Cardiac muscle cell (in vitro differentiated cells and primary cell): ENCODE measurements at places on chromosomes 5 and 9. TPM values are rescaled to one million over a fixed set of nuclear protein-coding genes. Genes with fewer than 3 reads are reported as not detected.

GRCh38 chr5:92923885-92924284, 657.1 kb downstream of the NR2F1-AS1 start:
- H3K36me3 ChIP-seq: no peaks in the 10 kb centered on the region
- no peaks in the 10 kb centered on the region for H3K4me1 ChIP-seq
- no peak overlapping the region for H3K4me3 ChIP-seq
- H3K27me3 ChIP-seq: peaks cover 92% of the 10 kb centered on the region
- DNase-seq: no peak

The SH2D3C gene
- 3.5 and 9.9 TPM in 2 replicates for total RNA-seq

DNA sequence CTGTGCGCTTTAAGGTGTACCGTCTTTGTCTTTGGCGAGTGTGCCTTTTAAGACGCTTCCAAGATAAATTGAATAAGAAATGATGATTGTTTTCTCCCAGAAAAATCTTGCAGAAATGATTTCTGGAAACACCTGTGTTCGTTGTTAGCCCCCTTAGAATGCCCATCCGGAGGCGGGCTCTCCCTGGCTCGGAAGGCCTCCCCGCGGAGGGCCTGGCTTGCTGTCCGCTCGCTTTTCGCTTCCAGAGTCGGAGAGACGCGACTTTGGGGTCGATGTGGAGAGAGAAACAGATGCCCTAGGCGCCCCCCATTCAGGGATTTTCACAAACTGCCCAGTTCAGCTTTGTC, 23.9 kb downstream of the LECT2 start:
- no peaks in the 10 kb centered on the region for H3K4me1 ChIP-seq
- H3K27me3 ChIP-seq: peaks cover 88% of the 10 kb centered on the region
- H3K36me3 ChIP-seq: no peaks in the 10 kb centered on the region
- no peak overlapping the region for H3K27ac ChIP-seq

GRCh38 chr5:151180291-151180690, 22.7 kb upstream of the ANXA6 start:
- DNase-seq: no peak
- H3K4me3 ChIP-seq: no peak overlapping the region
- no peaks in the 10 kb centered on the region for H3K27me3 ChIP-seq

GRCh38 chr5:14450018-14450524, 131.5 kb upstream of the OTULINL start:
- no peak overlapping the region for H3K27ac ChIP-seq
- DNase-seq: no peak
- no peaks in the 10 kb centered on the region for H3K27me3 ChIP-seq
- peaks cover 16% of the 10 kb centered on the region for H3K4me1 ChIP-seq
- no peak overlapping the region for H3K4me3 ChIP-seq

DNA sequence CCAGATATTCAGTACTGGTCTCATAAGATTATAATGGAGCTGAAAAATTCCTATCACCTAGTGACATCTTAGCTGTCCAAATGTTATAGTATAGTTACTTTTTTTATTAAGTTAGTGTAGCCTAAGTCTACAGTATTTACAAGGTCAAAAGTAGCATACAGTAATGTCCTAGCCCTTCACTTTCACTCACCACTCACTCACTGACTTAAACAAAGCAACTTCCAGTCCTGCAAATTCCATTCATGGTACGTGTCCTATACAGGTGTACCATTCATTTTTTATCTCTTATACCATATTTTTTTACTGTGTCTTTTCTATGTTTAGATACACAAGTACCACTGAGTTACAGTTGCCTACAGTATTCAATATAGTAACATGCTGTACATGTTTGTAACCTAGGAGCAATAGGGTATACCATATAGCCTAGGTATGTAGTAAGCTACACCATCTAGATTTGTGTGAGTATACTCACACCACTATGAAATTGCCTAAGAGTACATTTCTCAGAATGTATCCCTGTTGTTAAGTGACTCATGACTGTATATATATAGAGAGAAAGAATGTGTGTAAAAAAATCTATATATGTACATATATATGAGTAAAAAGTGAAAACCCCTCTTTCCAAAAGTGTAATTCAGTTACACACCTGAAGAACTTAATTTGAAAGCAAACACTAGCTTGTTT, 234.8 kb upstream of the WWC1 start:
- H3K27me3 ChIP-seq: no peaks in the 10 kb centered on the region
- H3K27ac ChIP-seq: no peak overlapping the region
- no peak overlapping the region for H3K4me3 ChIP-seq
- no peak for DNase-seq

GRCh38 chr5:76782444-76782843, 36.4 kb upstream of the F2RL1 start:
- H3K27ac ChIP-seq: no peak overlapping the region
- peaks cover 6% of the 10 kb centered on the region for H3K4me1 ChIP-seq
- H3K36me3 ChIP-seq: no peaks in the 10 kb centered on the region
- no peaks in the 10 kb centered on the region for H3K27me3 ChIP-seq

DNA sequence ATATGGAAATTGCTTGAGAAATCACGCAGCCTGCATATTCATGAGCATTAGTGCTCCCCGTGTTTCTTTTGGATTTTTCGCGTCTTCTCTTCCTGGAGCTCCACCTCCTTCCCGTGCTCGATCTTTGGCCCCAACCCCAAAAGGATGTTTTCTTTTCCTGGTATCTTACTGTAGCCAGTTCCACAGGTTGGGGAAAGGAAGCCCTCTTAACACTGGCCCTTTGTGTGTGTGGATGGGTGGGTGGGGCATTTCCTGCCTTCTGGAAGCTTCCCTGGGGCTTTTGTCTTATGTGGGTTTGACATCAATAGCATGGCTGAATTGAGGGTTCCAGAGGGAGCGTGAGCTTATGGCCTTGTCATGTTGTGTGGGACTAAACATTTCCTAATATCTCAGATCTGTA, 21.9 kb downstream of the STXBP1 start:
- H3K4me1 ChIP-seq: no peaks in the 10 kb centered on the region
- no peaks in the 10 kb centered on the region for H3K27me3 ChIP-seq
- H3K36me3 ChIP-seq: no peaks in the 10 kb centered on the region
- H3K4me3 ChIP-seq: no peak overlapping the region
- no peak overlapping the region for H3K27ac ChIP-seq

GRCh38 chr9:79360387-79361347, 211.1 kb upstream of the TLE4 start:
- H3K36me3 ChIP-seq: no peaks in the 10 kb centered on the region
- peaks cover 5% of the 10 kb centered on the region for H3K4me1 ChIP-seq
- peaks cover 3% of the 10 kb centered on the region for H3K27me3 ChIP-seq
- DNase-seq: no peak

- no peaks in the 10 kb centered on the region for H3K27me3 ChIP-seq
- H3K36me3 ChIP-seq: no peaks in the 10 kb centered on the region
- no peaks in the 10 kb centered on the region for H3K4me1 ChIP-seq
- no peak overlapping the region for H3K4me3 ChIP-seq
- no peak for DNase-seq
Measured at GRCh38 chr9:82212885-82213284, 224.3 kb downstream of the SPATA31D1 start.

DNA sequence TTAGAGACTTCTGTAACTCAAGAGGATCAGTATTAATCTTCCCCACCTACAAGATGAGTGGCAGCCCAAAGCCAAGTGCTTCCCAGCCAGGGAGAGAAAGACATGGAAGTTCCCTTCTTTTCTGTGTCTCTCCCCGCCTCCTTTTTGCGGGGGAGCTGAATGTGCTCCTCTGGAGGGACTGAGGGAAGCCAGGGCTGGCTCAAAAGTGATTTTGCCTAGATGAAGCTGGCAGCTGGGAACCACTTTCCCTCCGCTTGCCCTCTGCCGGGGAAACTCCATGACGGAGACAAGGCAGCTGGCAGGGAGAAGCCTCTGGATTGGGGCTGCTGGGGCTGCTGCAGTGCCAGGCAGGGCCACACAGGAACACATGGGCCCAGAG, 24.4 kb downstream of the EGR1 start:
- H3K4me1 ChIP-seq: peaks cover 33% of the 10 kb centered on the region
- no peaks in the 10 kb centered on the region for H3K36me3 ChIP-seq
- H3K27ac ChIP-seq: peak overlapping the region; percentile 46

DNA sequence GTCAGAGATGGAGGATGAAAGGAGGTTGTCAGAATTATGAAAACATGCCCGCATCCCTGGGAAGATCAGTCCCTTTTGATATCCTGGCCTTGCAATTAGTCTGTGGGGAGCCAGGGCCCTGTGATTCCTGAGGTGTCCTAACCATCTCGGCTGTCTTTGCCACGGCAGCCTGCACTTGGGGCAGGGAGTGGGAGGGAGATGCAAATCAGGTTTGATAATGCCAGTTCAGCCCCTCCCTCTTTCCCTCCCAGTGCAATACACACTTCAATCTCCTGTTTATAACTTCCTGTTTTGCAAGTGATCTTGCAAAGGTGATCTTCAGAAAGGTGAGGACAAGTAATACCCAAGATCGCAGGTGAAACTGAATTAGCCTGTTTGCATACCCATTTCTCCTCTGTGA, 114.0 kb upstream of the ALDH1B1 start:
- no peaks in the 10 kb centered on the region for H3K36me3 ChIP-seq
- DNase-seq: no peak
- H3K4me3 ChIP-seq: no peak overlapping the region

DNA sequence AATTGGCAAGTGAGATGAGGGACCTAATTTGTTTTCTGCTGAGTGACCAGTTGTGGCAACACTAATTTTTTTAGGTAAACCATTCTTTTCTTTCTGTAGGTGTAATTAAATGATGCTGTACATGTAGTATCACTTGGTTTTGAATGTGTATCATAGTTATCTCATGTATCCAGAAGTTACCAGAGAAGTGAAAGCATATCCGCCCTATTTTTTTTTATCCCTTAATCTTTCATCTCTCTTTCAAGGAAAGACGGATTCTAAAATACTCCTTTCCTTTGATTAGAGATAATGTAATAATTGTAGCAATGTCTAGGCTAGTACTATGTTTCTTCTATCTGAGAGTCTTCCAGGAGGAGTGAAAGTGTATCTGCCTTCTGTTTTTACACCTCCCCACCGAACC, 7.1 kb downstream of the KDM3B start:
- DNase-seq: no peak
- no peaks in the 10 kb centered on the region for H3K27me3 ChIP-seq
- H3K36me3 ChIP-seq: no peaks in the 10 kb centered on the region
- no peak overlapping the region for H3K27ac ChIP-seq

DNA sequence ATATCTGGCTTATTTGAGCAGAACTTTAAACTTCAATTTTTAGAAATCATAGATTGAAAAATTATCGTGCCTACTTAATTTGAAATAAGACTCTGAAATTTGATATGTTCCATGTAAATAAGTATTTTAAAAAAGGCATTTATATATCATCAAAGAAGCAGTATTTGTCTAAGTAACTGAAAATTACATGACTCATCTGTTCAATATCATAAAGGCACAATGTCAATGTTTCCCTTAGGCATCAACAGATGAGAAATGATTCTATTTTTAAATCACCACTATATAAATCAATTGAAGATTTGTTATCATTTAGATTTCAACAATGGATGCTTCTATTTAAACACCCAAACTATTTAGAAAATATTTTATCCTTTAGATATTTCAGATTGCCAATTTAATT, 142.9 kb upstream of the POU5F2 start:
- H3K36me3 ChIP-seq: no peaks in the 10 kb centered on the region
- H3K27me3 ChIP-seq: no peaks in the 10 kb centered on the region
- H3K4me3 ChIP-seq: no peak overlapping the region
- DNase-seq: no peak

The PDCD1LG2 gene
- not detected in 2 replicates for total RNA-seq

The POLR3G gene
- 0.53 and 0.95 TPM in 2 replicates for total RNA-seq

DNA sequence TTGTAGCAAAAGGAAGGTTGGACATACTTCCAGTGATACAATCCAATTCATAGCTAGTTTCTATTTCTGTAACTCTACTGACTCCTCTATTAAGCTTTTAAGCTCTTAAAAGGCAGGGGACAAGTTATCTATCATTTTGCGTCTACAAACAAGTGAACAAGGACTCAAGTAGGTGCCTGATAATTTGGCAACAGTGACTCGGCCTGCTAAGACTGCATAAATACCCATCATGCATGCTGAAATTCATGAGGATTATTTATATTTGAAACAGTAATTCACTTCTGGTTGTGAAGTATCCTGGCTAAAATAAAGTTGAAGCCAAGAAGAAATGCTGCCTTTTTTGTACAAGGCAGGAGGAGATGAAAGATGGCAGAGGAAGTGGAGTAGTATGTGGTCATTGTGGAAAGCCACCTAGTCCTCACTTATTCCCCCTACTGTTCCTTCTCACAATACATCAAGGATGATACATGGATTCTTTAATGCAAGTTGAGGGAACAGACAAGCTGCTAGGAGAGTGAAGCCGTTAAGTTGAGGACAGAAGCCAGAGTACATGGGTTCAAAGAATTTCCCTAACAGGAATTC, 74.0 kb downstream of the MRPS27 start:
- DNase-seq: no peak
- no peaks in the 10 kb centered on the region for H3K27me3 ChIP-seq
- H3K4me3 ChIP-seq: no peak overlapping the region
- H3K4me1 ChIP-seq: peaks cover 45% of the 10 kb centered on the region
- no peaks in the 10 kb centered on the region for H3K36me3 ChIP-seq

The NMUR2 gene
- total RNA-seq: not detected in 2 replicates

The PCDHA1 gene
- total RNA-seq: 0.25 TPM in 1 of 2 replicates, not detected in the other

DNA sequence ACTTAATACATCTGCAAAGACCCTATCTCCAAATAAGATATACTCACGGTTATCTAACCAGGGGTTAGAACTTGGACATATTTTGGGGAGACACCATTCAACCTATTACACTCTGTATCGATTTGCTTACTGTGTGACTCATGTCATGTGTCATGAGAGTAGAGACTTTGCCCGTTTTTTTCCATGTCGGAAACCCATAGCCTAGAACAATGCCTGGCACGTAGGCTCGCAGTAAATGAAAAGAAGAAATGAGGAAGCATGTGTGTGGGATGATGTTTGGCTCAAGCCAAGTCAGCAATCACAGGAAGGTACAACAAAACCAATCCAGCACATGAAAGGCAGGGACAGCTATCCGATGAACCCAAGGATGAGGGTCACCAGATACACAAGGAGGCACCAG, 94.6 kb upstream of the DNAH5 start:
- DNase-seq: no peak
- H3K36me3 ChIP-seq: no peaks in the 10 kb centered on the region
- no peaks in the 10 kb centered on the region for H3K27me3 ChIP-seq
- H3K4me3 ChIP-seq: no peak overlapping the region
- H3K4me1 ChIP-seq: peaks cover 10% of the 10 kb centered on the region

- no peaks in the 10 kb centered on the region for H3K36me3 ChIP-seq
- no peak overlapping the region for H3K27ac ChIP-seq
- DNase-seq: no peak
- H3K4me3 ChIP-seq: no peak overlapping the region
- no peaks in the 10 kb centered on the region for H3K27me3 ChIP-seq
Measured at GRCh38 chr5:141155540-141156374, 5.9 kb downstream of the PCDHB6 start.

DNA sequence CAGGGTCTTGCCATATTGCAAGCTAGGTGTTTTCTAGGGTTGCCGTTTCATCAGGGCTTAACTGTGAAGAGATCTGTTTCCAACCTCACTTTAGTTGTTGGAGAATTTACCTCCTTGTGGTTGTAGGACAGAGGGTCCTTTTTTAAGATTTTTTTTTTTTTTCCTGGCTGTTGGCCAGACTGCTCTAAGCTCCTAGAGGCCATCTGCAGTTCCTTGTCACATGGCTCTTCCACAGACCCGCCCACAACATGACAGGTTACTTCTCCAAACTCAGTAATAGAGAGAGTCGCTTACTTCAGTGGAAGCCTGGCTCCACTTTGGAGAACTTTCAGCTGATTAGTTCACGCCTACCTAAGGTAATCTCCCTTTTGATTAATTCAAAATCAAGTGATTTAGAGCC, 543.7 kb downstream of the DMRTA1 start:
- no peak for DNase-seq
- no peak overlapping the region for H3K27ac ChIP-seq
- no peaks in the 10 kb centered on the region for H3K27me3 ChIP-seq
